ENCODE measurements at places on chromosomes 11 and 22.

- DNase-seq: peak; percentile 72
Observed at GRCh38 chr11:75733431-75734107, 15.9 kb downstream of the MOGAT2 start.

- DNase-seq: peak; percentile 54
Observed at GRCh38 chr11:1873048-1873812, 18.5 kb downstream of the PRR33 start.

DNA sequence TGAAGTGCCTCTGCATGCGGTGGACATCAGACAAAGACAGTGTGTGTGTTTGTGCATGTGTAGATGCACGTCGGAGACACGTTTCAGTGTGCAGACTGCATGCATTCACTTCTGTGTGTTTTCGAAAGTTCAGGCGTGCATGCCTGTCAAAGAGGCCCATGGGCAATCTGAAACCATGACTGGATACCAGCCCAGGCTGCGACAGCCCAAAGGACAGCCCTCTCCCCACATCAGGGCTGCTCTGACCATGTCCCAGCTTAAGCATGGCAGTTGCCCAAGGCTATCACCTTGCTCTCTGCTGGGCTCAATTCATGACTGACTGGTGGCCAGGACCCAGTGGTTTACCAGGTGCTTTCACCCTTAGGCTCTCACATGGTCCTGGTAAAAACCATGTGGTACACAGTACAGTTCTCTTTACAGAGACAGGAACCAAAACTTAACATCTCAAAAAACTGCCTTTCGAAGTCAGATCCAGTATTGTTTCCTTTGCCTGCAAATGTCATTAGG, 423.7 kb upstream of the CADM1 start:
- no peak for DNase-seq

- DNase-seq: no peak
Observed at GRCh38 chr11:44243086-44243485, 66.9 kb downstream of the ALX4 start.

GRCh38 chr11:17395978-17396377, 7.5 kb upstream of the KCNJ11 start:
- no peak for DNase-seq

GRCh38 chr11:120525261-120526171, 14.0 kb downstream of the GRIK4 start:
- DNase-seq: no peak

- DNase-seq: no peak
Observed at GRCh38 chr22:27318516-27318915, 483.0 kb downstream of the MN1 start.

DNA sequence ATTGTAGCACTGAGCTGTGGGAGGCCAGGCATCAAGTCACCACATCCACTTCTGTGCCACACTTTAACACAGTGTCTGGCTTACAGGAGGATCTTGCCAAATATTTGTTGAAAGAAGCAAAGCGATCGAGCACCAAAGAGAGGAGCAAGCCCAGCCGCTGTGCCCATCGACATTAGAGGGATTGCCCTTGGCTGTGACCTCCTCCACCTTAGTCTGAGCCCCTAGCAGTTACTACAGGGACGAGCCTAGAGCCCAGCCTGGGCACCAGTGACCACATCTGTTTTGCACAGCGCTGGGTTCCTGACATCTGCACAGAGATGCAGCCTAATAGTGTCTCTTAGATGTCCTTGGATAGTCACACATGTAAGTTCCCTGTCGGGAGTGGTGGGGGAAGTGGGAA, 17.7 kb downstream of the GRIK4 start:
- no peak for DNase-seq
